ENCODE measurements at places on chromosomes 11 and 22.

- no peak for DNase-seq
These were observed 15.3 kb upstream of the PHLDA2 start for GRCh38 chr11:2944530-2944929.

- DNase-seq: no peak
These were observed 291.5 kb downstream of the MN1 start for GRCh38 chr22:27510024-27510423.

- no peak for DNase-seq
These were observed 49.7 kb upstream of the CTTN start for GRCh38 chr11:70348608-70349007.

- no peak for DNase-seq
These were observed 90.1 kb downstream of the STK33 start for GRCh38 chr11:8503910-8504364.

- no peak for DNase-seq
These were observed 263.5 kb upstream of the CCDC179 start for GRCh38 chr11:23123753-23124152.

- peak; percentile 73 for DNase-seq
These were observed at the start of gene UPK3A for GRCh38 chr22:45284705-45285262. UPK3A (plus strand) TSS chr22:45284949; CDS start chr22:45285014, 65 bp downstream.

DNA sequence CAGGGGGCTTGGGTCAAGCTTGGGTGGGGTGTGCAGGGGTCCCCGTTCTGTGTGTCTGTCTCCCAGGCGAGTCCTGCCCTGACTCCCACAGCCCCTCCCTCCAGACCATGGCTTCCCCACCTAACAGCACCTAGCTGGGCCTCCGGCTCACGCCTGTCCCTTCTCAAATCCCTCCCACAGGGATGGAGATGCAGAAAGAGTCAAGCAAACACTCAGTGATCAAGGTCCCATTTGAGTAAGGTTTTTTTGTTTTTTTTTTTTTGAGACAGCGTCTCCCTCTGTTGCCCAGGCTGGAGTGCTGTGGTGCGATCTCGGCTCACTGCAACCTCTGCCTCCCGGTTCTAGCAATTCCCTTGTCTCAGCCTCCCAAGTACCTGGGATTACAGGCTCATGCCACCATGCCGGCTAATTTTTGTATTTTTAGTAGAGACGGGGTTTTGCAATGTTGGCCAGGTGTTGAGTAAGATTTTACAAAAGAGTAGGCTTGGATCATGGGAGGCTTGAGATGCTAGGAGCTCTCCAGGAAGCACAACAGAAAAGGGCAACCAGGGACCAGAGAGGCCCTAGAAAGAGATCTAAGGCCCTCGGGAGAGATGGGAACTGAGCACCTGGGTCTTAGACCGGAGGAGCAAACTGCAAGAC, 5.7 kb downstream of the APOBEC3D start:
- DNase-seq: no peak

DNA sequence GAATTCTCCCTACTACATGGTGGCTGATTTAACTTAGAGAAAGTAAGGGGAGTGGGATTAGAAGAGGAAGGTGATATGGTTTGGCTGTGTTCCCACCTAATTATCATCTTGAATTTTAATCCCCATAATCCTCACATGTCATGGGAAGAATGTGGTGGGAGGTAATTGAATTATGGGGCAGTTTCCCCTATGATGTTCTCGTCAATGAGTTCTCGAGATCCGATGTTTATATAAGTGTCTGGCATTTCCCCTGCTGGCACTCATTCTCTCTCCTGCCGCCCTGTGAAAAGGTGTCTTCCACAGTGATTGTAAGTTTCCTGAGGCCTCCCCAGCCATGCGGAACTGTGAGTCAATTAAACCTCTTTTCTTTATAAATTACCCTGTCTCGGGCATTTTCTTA, 169.3 kb downstream of the CASP12 start:
- DNase-seq: no peak

- peak; percentile 0 for DNase-seq
These were observed 31.1 kb downstream of the MRGPRX4 start for GRCh38 chr11:18203723-18204122.

DNA sequence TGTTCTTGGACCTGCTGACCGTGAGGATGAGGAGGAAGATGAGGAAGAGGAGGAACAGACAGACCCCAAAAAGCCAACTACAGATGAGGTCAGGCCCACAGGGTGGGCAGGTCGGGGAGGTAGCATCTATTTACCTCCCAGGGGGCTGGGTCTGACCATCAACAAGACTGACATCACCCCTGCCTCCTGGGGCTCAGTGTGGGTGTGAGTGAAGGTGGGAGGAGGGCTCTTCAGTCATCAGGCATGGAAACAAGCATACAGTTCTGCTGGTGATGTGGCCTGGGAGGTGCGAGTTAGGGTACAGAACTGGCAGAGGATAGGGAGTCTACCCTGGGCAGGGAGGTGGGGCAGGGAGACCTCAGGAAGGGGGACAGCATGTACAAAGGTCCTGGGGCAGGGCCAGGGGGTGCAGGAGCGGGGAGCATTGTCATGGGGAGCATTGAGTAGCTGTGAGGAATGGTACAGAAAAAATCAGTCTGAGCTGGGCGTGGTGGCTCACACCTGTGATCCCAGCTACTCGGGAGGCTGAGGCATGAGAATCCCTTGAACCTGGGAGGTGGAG, 8.9 kb downstream of the PLCB3 start:
- no peak for DNase-seq

DNA sequence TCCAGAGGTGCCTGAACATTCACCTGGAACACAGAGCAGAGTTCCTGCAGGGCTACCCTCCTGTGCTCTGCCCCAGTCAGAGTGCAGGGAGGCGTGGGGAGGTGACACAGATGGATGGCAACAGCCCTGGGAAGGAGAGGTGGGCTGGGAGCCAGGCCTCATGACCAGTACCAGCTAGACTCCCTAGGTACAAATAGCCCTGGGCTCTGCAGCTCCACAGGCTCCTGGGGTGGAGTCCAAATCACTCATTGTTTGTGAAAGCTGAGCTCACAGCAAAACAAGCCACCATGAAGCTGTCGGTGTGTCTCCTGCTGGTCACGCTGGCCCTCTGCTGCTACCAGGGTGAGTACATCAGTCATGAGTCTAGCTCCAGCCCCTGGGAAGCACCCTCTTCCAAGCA, at the start of gene SCGB1D2:
TSS of gene SCGB1D2 (plus strand) at position 219 of the 400 bp plus-strand sequence. CDS start at position 288, 69 bp downstream.
- no peak for DNase-seq

GRCh38 chr11:108758458-108758857, 93.6 kb downstream of the DDX10 start:
- no peak for DNase-seq

- no peak for DNase-seq
These were observed 6.4 kb upstream of the CCND1 start for GRCh38 chr11:69634590-69634989.

DNA sequence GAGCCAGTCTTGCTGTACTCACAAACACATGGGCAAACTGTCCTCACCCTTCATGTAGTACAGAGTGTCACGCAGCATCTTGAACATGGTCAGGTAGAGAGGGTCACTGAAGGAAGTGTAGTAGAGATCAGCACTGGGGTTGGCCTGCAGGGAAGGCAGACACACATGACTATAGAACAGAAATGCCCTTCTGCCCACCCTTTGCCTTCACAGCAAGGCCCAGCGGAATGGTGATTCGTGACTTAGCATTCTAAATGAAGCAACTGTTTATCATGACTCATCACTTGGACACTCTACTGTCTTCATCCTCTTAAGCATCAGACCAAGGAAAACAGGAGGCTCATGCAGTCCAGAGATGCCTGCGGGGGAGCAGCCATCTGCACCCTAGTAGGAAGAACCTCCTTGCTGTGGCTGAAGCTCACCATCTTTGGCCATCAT, 33.4 kb downstream of the SERPIND1 start:
- no peak for DNase-seq

- DNase-seq: no peak
These were observed 6.9 kb upstream of the VPS37C start for GRCh38 chr11:61168042-61168688.

DNA sequence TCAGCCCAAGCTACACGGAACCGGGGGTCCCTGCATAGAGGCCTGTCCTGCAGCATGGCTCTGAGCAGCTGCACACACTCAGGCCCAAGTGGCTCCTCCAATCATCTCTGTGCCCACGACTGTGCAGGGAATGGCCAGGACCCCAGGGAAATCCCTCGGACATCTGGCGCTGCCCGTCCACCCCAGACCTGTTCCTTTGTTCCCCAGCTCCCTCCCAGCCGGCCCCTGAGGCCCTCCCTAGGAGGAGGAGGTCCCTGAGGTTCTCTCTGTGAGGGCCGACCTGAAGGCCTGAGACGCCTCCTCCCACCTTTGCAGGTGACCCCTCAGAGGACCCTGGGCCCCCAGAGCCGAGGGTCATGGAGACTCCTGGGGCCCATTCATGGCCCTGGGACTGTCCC, 1.1 kb downstream of the MLC1 start:
- DNase-seq: no peak

DNA sequence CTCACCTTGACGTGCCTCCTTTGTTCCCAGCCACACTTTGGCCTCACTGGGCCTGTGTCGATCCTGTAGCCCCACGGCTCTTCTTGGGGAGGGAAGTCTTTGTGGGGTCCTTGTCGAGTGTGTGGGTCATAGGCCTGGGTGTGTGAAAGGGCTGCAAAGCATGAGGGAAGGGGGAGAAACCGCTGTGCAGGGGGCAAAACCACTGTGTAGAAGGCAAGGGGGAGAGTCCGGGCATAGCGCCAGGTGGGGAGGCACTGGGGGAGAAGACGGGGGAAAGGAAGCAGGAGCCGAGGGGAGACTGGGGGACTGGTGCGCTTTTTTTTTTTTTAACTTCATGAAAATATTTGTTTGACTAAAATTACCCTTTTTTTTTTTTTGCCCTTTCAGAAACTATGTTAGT, 65.1 kb upstream of the RASD2 start:
- no peak for DNase-seq

- no peak for DNase-seq
These were observed 249.8 kb upstream of the BLID start for GRCh38 chr11:122365610-122366360.

- no peak for DNase-seq
These were observed 184.7 kb downstream of the MIAT start for GRCh38 chr22:26842103-26842502.

- DNase-seq: peak; percentile 69
These were observed at the start of gene KCNQ1 for GRCh38 chr11:2444821-2445745. KCNQ1 (plus strand) TSS chr11:2445008; CDS start chr11:2445099, 91 bp downstream.

- DNase-seq: no peak
These were observed 89.3 kb upstream of the CHRM4 start for GRCh38 chr11:46480909-46481308.

- DNase-seq: no peak
These were observed 33.5 kb downstream of the CHRDL2 start for GRCh38 chr11:74697722-74698121.
